IMR-90 (cell line): ENCODE measurements at places on chromosomes 12 and 14.
A peak's percentile ranks its signal among the peaks of the same experiment; 100 is the strongest.

GRCh38 chr14:61564618-61565091 lies 130.7 kb upstream of the HIF1A start:
- no peaks in the 10 kb centered on the region for H3K27me3 ChIP-seq
- no peak overlapping the region for H3K4me3 ChIP-seq
- no peaks in the 10 kb centered on the region for H3K36me3 ChIP-seq
- peak overlapping the region; percentile 94 for H3K27ac ChIP-seq
- peaks cover 71% of the 10 kb centered on the region for H3K4me1 ChIP-seq

DNA sequence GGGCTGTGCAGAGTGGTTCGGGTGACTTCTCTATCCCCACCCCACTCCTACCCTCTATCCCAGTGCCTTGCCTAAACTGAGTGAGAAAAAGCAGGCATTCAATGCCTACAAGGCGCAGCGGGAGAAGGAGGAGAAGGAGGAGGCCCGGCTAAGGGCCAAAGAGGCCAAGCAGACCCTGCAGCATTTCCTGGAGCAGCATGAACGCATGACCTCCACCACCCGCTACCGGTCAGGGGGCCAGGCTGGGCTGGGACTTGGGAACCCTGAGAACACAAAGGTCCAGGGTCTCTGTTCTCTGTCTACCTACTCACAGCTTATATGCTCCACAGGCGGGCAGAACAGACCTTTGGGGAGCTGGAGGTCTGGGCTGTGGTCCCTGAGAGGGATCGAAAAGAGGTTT lies 11.7 kb downstream of the PRPF40B start:
- H3K4me3 ChIP-seq: no peak overlapping the region
- peaks cover 19% of the 10 kb centered on the region for H3K36me3 ChIP-seq
- H3K4me1 ChIP-seq: peaks cover 5% of the 10 kb centered on the region; the same call in 1 of the 2 replicates
- DNase-seq: no peak

DNA sequence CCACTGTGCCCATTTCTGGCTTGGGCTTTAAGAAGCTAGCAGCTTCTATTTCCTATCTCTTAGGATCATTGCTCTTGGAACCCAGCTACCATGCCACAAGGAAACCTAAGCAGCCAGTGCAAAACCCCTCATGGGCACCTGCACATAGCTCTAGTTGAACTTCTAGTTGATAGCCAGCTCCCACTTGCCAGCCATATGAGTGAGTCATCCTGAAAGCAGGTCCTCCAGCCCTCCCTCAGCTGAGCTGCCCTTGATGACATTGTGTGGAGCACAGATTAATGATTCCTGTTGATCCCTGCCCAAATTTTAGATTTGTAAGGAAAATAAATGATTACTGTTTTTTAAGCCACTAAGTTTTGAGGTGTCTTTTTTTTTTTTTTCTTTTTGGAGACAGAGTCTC lies 234.2 kb upstream of the FBXO33 start:
- no peaks in the 10 kb centered on the region for H3K4me1 ChIP-seq
- no peaks in the 10 kb centered on the region for H3K27me3 ChIP-seq
- no peak for DNase-seq
- H3K4me3 ChIP-seq: no peak overlapping the region
- H3K36me3 ChIP-seq: no peaks in the 10 kb centered on the region

GRCh38 chr12:108730365-108731104 lies 783 bp downstream of the CORO1C start:
- peak overlapping the region; percentile 99 for H3K27ac ChIP-seq
- no peaks in the 10 kb centered on the region for H3K27me3 ChIP-seq
- peaks cover 2% of the 10 kb centered on the region; the same call in 1 of the 2 replicates for H3K36me3 ChIP-seq
- H3K4me1 ChIP-seq: peaks cover 10% of the 10 kb centered on the region; the same call in 1 of the 2 replicates
